ENCODE measurements at places on chromosomes 1 and 21.

- DNase-seq = peak; percentile 78
Observed at GRCh38 chr1:3319874-3320245, 134.6 kb upstream of the ARHGEF16 start.

GRCh38 chr1:170666541-170667254 lies 2.8 kb downstream of the PRRX1 start:
- peak; percentile 7 for DNase-seq

- no peak for DNase-seq
Observed at GRCh38 chr1:208078752-208079151, 165.4 kb downstream of the PLXNA2 start.

DNA sequence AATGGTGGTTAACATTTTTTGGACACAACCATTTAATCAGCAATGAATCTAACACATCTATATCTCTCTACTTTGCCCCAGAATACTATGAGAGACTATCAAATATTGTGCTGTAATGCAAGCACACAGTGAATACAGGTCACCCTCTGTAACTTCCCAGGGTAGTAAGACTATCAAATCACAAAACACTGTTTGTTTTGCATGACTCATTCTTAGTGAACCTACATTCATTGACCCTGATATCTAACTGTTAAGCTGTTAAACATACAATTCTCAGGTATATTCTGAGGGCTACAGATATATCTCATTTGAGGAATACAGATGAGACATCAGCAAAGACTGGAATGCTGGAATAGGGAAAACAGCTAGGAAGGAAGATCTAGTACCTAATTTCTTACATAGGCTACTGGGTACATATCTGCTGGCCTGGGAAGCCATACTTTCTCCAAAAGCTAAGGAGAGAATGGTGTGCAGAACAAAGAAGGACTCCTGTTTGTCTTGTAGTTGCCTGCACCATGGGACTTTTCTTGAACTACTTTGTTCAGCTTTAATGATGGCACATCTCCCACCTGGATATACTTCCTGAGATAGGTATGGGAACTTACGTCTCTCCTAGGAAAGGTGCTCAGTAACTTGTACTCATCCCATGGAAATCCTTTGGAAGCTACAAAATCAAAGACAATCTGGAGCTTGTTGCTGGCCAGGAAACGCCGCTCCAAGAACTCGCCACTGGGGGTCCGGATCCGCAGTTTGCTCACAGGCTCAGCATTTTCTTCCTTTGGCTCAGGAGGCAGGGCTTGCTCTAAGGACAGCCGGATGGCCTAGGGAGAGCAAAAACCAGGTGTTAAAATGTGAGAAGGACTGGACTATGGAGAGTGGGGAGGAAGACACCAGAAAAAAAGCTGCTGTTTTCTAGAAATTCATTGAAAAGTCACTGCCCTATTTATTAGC lies 51.9 kb upstream of the DMRTA2 start:
- DNase-seq = no peak

DNA sequence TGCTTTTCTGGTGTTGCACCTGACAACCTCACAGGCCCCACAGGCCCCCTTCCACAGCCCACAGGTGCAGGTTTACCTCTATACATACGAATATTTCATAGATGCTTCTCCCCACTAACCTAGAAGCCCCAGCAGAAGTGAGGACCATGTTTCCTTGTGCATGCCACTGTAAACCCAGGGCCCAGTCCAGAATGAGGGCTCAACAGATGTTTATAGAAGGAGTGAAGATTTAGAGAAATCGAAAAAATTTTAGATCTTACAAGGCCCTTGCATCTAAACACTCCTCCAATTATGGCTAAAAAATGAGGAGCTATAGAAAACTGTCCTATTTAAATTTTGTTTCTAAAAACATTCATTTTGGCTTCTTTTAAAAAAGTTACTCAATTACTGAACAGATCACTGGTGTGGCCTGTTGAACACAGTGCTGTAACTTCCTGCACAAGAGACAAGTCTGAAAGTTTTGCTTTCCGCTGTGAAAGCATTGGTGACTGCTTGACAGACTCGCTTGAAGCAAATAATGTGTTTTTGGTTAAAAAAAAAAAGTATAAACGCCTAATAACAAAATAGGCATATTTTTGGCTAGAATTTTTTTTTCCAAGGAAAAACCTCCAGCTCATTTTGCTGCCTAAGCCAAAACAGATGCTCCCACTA lies 1.2 kb downstream of the ABCB10 start:
- no peak for DNase-seq

GRCh38 chr1:87933171-87933570 lies 604.5 kb downstream of the LMO4 start:
- no peak for DNase-seq

GRCh38 chr1:174158767-174159251 lies 511 bp upstream of the RABGAP1L start:
- no peak for DNase-seq

GRCh38 chr1:233245191-233245765 lies 50.2 kb downstream of the PCNX2 start:
- no peak for DNase-seq

Measured in hematopoietic multipotent progenitor cell (in vitro differentiated cells).